ENCODE measurements at places on chromosomes 5 and 9.

DNA sequence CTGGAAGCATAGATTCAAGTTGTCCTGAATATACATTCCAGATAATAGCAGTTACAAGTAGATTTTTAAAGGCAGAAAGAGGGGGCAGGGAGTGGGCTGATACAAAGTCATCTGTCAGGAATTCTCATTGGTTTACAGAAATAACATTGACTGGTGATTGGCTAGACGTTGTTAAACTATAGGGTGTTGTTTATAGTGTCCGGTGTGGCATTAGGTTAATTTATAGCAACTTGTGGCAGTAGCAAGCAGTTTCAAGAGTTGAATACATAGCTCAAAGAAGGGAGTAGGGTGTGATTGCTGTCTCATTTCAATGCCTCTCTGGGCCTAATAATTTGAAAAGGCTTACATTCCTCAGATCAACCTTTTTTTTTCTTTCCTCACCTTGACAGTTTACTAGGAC, 10.7 kb upstream of the POC5 start:
- no peak for DNase-seq

DNA sequence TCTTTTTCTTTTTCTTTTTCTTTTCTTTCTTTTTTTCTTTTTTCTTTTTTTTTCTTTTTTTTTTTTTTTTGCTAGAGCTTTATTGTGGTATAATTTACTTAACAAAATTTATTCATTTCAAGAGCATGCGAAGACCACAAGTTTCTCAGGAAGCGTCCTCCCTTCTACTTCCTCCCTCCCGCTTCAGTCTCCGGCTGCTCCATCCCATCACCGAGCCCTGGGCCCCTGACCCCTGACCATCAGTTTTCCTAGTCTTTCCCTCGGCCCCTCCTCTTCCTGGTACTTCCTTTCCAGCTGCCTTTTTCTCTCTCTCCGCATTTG, 34.7 kb downstream of the C9orf152 start:
- DNase-seq = no peak

DNA sequence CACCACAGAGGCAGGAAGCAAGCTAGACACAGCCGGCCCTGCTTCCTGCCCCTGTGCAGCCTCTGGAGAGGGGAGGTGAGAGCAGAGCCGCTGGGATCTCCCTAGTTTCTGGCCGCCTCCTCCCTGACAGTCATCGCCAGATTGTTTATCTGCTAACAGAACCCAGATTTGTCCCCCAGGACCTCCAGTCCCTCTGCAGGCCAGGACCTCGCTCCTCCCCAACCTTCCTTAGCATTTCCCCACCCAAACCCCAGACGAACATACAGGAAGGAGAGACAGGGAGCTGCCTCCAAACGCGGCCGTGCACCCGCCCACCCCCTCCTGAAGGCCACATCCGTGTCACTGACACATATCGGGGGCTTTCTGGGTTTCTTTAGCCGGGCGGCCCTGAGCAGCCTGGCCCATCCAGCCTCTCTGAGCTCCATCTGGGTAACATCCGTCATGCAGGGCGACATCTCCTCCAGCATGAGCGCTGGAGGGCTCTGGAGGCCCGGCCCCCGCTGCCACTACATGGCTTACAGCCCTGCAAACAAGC, 47.5 kb downstream of the DBH start:
- DNase-seq = peak; percentile 30

- DNase-seq = no peak
Observed at GRCh38 chr5:54205453-54205852, 104.9 kb downstream of the ARL15 start.

DNA sequence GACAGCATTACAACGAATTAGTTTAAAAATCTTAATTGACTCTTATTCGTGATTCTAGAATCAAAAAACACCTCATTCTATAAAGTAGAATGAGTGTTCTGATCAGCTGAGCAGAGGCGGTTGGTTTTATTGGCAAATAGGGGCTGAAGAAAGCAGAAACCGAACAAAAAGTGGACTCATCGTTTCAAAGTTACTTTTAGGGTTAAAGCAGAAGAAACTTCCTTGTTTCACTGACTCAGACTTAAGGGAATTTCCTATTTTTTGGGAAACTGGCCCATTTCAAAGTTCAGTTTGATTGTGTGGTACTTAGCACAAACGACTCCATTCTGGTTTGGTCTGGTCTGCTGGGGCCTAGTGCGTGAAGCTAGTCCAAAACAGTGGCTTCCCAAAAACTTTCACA, 862 bp upstream of the NDUFB6 start:
- no peak for DNase-seq

- no peak for DNase-seq
Observed at GRCh38 chr9:87499424-87500017, 1.9 kb downstream of the DAPK1 start.

DNA sequence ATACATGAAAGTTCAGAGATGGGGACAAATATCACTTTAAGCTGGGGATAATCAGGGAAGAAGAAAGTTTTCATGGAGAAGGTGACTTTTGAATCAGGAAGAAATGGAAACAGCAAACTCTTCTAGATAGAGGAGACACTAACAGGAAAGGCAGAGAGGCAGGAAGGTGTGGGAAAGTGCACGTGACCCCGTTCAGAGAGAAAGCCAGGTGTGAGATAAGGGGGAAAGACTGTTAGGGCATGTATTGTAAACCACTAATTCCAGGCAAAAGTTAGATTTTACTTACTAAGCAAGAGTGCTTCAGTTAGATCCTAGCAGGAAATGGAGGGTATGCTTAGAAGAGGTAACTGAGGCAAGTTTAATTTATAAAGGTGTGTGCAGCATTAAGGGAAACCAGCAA, 58.5 kb downstream of the PDCD1LG2 start:
- DNase-seq = no peak

DNA sequence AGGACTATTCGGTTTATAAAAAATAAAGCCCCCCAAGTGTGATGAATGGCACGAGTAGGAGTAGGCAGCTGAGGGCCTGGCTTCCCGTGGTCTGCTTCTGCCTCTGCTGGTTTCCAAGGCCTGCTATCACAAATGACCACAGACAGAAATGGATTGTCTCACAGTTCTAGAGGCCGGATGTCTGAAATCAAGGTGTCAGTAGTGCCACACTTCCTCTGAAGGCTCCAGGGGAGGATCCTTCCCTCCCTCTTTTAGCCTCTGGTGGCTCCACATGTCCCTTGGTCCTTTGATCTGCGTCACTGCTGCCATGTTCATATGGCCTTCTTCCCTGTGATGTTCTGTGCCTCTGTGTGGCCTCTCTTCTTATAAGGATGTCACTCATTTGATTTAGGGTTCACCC, 15.1 kb downstream of the PRKACG start:
- DNase-seq = no peak

DNA sequence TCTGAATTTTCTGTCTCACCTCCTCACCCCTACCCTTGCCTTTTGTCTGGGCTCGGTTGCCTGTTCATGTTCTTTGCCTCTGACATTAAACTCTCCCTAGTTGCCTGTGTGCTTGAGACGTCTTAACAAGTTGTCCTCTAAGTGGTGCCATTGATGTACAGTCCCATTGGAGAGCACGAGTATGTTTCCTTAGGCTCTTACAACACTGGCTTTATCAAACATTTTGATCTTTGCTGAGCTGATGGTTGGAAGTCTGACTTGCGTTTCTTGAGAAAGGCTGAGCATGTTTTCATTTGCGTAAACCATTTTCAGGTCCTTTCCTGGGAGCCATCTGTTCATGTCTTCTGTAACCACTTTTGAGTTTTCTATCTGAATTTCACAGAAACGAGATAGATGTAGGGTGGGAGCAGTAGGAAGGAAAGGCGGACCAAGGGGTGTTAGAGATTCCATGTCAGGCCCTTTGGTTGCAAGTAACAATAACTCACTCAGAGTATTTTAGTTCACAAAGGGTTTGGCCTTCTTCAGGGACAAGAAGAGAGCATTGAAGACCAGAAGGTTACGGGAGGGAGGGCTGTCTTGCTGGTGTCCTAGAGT, 35.4 kb downstream of the OTULIN start:
- no peak for DNase-seq

GRCh38 chr5:56816546-56817081, 1.3 kb downstream of the MAP3K1 start:
- DNase-seq = peak; percentile 34

Measured in stimulated activated CD8-positive, alpha-beta memory T cell treated with anti-CD3 and anti-CD28 coated beads, Interleukin-2, amount 100 ng/mL, for 1 hour (primary cell).